ENCODE measurements at places on chromosomes 1 and 21.

DNA sequence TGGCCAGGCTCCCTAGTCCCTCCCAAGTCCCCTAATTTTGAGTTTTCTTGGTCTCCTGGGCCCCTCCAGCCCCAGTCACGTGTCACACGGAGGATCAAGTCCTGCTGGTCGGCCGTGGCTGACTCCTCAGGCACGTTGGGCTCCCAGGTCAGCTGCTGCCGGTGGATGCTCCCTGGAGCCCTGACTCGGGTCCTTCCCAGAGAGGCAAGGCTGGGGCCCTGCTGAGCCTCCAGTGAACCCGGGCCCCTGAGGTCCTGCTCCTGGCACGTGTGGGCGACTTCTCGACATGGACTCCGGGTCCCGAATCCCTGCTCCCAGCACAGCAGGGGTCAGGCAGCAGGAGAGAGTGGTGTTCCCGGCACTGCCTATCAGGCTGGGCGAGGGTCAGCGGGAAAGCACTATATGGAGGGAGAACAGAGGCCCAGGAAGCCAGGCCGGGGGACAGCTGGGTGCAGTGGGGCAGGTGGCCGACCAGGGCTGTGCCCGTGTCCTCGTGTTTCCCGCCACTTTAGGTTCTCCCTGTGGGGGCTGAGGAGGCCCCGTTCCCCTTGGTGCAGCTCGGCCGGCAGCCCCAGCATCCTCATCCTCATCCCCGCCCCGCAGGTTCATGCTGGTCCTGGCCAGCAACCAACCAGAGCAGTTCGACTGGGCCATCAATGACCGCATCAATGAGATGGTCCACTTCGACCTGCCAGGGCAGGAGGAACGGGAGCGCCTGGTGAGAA, 13.2 kb downstream of the TMEM240 start:
- DNase-seq: peak; percentile 1

GRCh38 chr1:14678011-14678638, 79.6 kb downstream of the KAZN start:
- DNase-seq: no peak

GRCh38 chr1:155978973-155979429, 654 bp upstream of the ARHGEF2 start:
- DNase-seq: no peak

DNA sequence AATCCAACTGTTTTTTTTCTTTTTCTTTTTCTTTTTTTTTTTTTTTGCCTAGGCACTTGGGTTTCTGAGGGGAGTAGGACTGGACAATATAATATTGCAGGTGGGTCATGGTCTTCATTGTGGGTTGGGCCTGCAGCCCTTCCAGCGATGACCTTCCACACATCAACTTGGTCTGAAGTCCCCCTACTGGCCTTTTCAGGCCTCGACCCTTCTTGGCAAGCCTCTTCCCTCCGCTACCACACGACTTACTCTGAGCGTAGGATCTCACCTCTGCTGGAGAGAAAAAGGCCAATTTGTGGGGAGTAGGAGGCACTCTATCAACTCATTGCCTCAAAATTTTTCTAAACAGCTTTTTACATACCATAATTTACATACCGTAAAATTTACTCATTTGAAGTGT, 51.1 kb upstream of the GRIK3 start:
- no peak for DNase-seq

DNA sequence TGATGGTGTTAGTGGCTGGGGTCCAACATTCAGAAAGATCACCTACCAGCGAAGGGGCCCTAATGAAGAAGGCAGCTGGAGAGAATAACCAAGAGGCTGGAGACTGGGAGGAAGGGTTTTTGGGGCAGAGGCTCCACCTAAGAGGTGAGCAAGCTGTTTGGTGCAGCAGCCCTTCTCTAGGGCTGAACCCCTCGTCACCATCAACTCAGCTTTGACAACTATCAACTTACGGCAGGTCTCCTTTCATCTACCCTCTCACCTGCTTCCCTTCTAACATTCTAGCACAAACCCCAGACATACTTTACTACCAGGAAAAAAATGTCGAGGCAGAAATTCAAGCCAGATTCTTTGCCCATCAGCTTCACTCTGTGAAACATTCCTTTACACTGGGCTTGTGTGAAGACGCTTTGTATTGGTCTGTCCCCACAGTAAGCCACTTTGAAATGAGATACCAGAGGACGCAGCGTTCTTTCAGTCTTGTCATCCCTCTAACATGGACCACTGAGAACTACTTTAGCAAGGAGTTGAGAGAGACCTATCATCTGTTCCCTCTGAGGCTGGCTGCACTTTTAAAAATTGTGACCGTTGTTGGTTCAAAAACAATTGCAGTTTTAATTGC, 84.6 kb downstream of the RAVER2 start:
- no peak for DNase-seq

- no peak for DNase-seq
Measured at GRCh38 chr1:25651824-25652741, 35.5 kb downstream of the MAN1C1 start.

GRCh38 chr1:112083487-112083886, 94.0 kb upstream of the KCND3 start:
- no peak for DNase-seq

DNA sequence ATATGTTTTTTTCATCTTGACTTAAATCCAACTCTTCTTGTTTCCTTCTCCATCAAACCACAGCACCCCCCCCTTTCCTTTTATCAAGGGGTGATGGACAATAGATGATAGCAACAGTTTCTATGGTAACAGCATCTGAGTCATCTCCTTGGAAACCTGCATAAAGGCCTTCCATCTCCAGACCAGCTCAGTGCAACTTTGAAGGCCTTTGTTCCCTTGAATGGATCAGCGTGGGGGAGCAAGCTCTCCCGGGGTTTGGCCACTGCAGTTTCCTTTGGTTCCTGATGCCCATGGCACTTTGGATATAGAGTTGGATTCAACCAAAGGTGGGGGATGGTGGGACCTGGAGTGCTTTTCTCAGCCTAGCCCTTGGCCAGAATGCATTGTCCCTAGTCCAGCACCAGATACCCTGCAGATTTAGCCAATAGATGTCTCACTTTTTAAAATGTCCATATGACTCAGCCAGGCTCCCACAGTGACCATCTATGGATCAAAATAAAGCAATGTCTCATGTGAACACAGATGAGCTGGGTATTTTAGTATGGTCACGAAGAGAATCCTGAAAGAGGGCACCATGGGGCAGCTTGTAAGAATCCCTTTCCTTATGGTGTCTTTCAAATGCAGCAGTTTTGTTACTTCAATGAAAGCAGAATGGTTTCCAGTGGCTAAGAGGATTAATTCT, 127.7 kb downstream of the SPATA46 start:
- DNase-seq: no peak

DNA sequence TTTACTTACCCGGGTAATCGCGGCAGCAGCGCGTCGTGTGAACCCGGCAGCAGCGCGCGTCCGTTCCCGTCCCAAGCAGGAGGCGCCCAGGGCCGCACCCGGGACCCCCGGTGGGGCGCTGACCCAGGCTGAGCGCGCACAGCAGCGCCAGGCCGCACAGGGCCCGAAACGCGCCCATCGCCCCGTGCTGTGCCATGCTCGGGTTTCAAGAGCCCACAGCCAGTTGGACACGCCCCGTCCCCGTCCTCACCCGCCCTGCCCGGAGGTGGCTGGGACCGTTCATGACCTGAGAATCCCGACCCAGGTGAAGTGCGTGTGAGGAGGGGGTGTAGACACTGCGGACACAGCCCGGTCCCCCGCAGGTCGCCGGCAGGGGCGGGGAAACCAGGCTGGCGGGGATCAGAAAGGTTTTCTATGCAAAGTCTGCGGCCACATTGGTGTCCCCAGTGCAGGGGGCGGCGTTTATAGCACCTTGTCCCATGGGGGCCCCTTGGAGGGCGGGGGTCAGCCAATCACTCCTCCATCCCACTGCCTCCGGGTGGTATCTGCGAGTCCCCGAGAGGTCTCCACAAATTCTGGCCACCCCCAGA, at the start of gene TNFRSF18:
TSS of gene TNFRSF18 (minus strand) at position 217 of the 590 bp plus-strand sequence. CDS start at position 196, 21 bp downstream.
- no peak for DNase-seq

GRCh38 chr1:28602536-28603439, 10.7 kb downstream of the RAB42 start:
- peak; percentile 82 for DNase-seq

GRCh38 chr1:12359359-12360133, 129.7 kb downstream of the VPS13D start:
- DNase-seq: no peak

GRCh38 chr1:6508816-6509189, 17.3 kb upstream of the PLEKHG5 start:
- no peak for DNase-seq

DNA sequence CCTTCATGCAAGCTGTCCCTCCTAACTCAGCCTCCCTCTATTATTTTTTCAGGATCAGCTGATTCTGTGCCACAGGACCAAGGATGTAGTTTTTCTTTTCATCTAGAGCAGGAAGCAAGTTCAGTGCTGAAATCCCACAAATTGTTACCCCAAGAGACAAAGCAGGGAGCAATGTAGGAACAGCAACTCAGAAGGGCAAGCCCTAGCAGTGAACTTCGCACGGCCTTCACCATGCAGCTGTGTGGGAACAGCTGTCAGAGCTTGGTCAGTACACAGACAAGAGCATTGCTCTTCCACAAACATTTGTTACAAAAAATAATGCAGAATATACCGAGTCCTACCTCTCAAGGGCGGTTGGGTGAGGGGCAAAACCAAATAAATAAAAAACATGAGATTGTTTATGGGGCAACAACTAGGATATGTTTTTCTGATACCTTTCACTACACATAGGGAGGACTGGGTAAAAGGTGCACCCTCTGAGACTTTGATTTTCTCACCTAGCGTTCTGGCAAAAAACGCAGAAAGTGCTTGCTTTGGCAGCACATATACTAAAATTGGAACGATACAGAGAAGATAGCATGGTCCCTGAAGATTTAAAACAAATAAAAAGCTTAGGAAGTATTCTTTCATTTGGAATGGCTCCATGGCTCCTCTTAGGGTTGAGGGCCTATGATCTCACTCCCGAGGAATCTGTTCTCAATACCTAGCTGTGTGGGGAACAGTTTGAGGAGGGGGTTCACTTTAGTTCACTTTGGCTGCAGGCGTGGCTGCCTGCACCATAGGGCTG, 37.1 kb upstream of the ANGPTL7 start:
- no peak for DNase-seq

- no peak for DNase-seq
Measured at GRCh38 chr1:44608141-44608540, 66.1 kb downstream of the TMEM53 start.

DNA sequence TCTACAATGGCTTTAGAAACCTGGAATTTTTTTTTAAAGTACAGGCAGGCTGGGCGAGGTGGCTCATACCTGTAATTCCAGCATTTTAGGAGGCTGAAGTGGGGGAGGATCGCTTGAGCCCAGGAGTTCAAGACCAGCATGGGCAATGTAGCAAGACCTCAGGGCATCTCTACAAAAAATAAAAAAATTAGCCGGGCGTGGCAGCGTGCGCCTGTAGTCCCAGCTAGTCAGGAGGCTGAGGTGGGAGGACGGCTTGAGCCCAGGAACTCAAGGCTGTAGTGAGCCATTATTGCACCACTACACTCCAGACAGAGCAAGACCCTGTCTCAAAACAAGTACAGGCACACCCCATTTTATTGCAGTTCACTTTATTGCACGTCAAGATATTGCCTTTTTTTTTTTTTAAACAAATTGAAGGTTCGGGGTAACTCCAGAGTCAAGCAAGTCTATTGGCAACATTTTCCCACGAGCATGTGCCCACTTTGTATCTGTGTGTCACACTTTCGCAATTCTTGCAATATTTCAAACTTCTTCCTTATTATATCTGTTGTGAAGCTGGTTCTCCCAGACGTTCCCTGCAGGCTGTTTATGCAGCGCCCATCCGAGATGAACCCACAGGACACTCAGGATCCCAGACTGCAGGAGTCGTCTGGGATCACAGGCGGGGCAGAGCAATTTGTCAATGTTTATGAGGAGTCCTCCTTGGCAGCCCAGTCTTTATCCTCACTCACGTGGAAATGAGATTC, 4.7 kb downstream of the HES2 start:
- DNase-seq: no peak

GRCh38 chr1:95061445-95062006, 11.2 kb downstream of the ALG14 start:
- DNase-seq: no peak

DNA sequence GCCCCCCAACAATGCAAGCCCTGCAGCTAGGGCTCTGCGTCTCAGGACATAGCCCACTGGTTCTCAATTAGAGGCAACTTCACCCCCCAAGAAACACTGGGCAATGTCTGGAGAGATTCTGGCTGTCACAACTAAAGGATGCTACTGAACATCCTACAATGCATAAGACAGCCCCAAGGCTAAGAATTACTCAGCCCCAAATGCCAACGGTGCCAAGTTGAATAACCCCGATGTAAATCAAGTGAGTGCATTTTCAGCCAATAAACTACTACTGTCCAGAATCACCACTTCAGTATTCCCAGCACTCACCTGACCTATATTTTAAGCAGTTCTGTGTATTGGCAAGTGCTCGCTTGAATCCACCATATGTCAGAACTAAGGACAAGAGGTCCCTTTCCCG, 6.9 kb downstream of the RIPK4 start:
- DNase-seq: no peak

DNA sequence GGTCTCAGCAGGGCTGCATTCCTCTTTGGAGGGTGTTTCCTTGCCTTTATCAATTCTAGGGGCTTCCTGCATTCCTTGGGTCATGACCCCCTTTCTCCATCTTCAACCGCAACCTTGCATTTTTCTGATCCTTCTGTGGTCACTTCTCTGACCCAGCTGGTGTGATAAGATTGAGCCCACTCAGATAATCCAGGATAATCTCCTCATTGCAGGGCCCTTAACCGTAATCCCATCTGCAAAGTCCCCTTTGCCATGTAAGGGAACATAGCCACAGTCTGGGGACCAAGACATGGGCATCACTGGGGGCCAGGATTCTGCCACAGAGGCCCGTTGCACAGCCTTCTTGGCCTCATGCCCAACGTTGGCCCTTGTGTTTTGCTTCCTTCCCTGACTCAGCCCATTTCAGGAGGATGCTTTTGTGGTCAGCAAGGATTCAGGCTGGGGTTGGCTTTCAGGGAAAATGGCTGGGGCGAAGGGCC, 35.0 kb upstream of the IL19 start:
- DNase-seq: peak; percentile 29

DNA sequence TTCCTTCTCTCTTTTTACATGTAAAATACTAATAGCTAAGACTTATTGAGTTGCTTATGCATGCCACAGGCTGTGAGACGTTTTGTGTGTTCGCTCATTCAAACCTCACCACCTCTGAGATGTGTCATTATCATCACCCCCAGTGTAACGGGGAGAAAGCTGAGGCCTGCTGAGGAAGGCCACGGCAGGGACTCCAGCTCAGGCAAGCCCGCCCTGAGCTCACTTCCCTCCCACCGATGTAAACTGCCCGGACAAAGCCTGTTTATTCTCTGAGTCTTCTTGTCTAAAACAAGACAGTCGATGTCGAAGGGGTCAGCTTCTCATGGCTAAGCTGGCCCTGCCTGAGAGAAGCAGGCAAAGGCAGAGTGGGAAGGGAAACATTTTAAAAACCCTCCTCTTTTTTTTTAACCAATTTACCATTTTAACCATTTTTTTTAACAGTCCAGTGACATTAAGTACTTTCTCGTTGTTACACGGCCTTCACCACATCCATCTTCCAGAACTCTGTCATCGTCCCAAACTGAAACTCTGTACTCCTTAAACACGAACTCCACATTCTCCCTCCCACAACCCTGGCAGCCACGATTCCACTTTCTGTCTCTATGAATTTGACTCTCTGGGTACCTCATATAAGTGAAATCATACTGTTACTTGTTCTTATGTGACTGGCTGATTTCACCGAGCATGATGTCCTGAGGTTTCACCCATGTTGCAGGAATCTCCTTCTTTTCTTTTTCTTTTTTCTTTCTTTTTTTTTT, 204.8 kb upstream of the GALNT2 start:
- no peak for DNase-seq

Data from AG08395 (cell line).